ENCODE measurements at places on chromosomes 12 and 14.

- peak; percentile 98 for DNase-seq
These were observed at the start of gene RPS29 for GRCh38 chr14:49585803-49586672. RPS29 (minus strand) TSS chr14:49586380; CDS start chr14:49586346, 34 bp downstream.

DNA sequence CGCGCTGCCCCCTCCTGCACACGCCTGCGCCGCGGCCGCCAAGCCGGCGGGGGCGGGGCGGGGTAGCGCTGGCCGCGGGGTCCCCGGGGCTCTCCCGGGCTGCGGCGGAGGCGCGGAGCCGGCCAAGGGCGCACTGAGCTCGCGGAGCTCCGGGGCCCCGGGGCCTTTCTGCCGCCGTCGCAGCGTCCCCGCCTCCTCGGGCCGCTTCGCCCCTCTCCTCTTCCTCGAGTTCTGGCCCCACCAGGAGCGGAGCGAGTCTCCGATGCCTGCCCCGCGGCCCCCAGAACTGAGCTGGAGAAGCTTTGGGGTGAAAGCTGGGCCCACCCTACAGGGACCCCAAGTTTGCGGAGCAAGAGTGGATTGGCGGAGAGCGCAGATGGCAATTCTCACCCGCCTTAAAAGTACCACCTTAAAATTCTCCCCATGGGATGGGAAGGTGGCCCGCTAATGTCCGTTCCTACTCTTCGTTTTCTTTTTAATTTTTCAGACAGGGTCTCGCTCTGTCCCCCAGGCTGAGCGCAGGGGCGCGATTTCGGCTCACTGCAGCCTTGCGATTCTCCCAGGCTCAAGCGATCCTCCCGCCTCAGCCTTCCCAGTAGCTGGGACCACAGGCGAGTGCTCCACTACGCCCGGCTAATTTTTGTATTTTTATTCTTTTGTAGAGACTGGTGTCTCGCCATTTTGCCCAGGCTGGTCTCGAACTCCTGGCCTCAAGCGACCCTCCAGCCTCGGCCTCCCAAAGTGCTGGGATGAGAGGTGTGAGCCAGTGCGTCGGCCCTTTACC, 129.6 kb downstream of the NDUFA12 start:
- DNase-seq = no peak

- no peak for DNase-seq
These were observed 147.5 kb downstream of the ZFP36L1 start for GRCh38 chr14:68645371-68645770.

DNA sequence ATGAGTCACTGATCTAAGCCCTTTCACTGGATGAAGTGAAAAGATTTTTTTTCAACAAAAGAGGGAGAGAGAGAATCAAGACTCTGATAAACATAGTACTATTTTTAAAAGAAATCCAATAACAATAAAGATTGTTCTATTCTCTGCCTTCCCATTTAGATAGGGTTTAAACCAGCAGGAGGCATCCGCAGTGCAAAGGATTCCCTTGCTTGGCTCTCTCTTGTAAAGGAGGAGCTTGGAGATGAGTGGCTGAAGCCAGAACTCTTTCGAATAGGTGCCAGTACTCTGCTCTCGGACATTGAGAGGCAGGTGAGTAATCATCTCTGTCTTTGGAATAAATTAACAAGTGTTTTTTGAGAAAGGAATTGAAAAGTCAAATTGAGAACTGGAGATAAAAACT, 124.9 kb downstream of the DERA start:
- DNase-seq = no peak

DNA sequence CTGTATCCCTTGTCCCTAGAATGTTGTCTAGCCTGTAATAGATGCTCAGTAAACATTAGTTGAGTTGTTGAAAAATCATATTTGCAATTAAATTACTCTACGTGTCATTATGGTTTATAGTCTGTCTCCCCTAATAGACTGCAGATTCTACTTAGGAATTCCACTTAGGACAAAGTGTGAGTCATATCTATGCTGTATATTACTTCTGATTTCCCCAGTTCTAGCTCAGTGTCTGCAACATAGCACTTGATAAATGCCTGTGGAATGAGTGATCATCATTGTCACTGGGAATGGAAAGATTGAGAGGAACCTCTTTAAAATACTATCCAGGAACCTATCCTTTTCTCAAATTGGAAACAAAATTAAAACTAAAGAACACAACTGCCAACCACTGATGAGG, 99.3 kb downstream of the TBX5 start:
- DNase-seq = no peak

- DNase-seq = no peak
These were observed 115.5 kb downstream of the DHRS2 start for GRCh38 chr14:23751616-23752015.

DNA sequence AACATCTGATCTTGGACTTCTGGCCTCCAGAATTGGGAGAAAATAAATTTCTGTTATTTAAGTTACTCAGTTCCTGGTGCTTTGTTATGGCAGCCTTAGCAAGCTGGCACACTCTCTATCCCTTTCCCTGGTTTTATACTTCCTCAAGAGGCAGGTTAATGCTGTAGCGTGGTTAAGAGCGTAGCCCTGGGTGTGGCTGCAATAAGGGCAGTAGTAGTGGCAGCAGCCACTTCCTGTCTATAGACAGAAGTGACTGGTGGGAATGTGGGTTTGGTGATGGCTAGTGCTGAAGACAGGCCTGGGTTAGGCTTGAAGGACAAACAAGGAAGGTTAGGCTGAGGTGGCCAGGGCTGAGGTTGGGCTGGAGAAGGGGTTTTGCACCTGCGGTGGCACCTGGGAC, 3.6 kb upstream of the LGALS3 start:
- DNase-seq = no peak

DNA sequence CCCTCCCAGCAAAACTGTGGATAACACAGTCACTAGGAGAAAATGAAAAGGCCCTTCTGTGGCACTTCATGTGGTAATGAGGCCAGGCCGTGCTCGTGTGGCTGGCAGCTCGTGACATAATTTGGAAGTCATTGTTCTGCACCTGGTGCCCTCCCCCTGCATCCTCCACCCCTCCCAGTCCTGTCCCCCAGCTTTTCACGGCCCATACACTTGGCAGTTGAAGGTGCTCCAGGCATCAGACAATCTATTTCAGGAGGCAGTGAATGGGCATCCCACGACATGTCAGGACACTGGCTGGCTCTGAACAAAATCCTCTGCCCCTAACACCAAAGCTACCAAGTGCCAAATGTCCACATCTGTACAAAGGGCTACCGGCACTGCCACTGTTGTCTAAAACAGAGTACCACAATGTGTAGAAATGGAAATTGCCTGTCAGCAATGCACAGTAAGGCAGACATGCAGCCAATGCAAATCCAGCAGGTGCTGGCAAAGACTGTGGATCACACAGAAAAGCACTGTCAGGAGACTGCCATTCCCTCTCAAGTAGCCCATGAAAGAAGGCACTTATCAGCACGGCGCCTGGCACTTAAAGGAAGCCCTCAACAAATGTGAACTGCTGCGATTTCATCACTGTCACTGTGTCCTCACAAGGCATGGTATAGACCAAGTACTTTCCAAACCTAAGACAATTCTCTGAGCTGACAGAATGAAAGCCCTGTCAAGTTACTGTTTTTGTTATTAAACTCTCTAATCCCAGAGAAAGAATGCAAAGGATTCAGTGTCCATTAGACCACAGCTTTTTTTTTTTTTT, 39.1 kb downstream of the CORO1C start:
- no peak for DNase-seq

GRCh38 chr14:42111355-42111754, 504.7 kb downstream of the LRFN5 start:
- no peak for DNase-seq

DNA sequence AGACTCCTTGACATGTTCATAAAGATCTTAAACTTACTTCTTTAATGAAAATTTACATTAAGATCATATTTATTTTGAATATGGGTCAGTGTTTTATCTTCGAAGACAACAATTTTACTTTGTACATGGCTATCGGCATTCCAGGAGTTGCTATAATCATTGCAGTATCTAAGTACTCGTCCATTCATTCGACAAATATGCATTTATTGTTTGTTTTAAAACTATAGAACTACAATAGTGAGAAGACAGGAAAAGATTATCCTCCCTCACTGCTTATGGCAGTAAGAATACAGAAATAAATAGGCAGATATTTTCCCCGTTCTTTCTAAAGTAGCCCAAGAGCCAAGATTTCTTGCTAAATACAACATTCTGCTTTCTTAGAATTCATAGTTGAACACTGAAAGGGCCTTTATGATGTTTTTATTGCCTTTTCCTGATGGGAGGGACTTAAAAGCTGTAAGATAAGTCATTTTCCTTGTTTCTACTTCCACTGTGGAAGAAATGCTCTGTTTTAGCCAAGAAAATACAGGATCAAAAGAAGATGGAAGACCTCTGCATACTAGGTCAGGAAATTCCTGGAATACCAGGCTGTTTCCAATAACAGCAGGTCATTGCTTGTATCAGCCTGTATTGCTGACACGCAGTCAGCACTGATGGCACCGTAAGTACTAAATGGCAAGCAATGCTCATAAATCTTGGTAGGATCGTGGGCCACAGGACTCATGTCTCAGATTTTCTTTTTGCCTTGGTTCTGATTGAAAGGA, 521.0 kb upstream of the ATP2B1 start:
- no peak for DNase-seq

- DNase-seq = no peak
These were observed 68.6 kb downstream of the TNFAIP2 start for GRCh38 chr14:103191844-103192243.

GRCh38 chr14:102708494-102708893, 68.8 kb upstream of the TRAF3 start:
- peak; percentile 20 for DNase-seq

GRCh38 chr12:116849216-116849615, 32.0 kb downstream of the HRK start:
- DNase-seq = no peak

- DNase-seq = no peak
These were observed 88.9 kb upstream of the ESRRB start for GRCh38 chr14:76287063-76287462.

DNA sequence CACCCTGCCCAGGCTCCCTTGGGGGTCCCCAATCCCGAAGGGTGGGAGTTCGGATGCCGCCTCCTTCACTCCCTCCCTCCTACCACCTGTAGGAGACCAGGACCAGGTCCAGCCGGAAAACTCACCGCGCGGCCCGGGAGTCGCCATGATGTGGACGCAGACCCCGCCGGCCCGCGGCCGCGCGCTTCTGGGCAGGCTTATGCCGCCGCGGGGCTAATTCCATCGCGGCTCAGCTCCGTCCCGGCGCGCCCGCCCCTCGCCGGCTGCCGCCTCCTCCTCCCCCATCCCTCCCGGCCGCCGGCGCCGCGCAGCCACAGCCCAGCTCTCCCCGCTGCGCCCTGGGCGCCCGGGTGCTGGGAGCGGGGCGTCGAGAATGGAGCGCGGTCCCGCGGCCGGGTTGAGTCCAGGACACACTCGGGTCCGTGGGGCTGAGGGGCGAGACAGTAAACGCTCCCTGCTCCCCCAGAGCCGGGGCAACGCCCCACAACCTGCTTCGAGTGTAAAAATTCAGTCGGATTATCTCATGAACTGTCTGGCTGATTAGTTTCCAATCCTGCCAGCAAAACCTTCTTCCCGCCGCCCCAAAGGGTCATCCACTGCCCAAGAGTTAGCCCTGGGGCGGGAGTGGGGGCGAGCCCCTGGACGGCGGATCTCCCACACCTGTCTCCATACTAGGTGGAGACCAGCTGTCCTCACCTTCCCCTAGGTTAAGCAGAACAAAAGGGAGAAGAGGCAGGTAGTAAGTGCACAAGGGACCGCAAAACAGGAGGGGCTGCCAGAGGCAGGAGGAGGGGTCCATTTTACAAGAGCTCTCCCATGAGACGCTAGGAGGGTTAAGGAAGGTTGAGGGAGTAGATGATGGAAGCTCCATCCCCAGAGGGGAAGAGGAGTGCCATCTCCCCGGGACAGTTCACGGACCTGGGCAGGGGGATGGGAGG, at the start of gene ANO2:
ANO2 (minus strand) TSS at position 189 of the 938 bp plus-strand sequence; CDS start at position 147, 42 bp downstream.
- DNase-seq = peak; percentile 27

- no peak for DNase-seq
These were observed 15.4 kb downstream of the TMTC1 start for GRCh38 chr12:29768372-29768771.

DNA sequence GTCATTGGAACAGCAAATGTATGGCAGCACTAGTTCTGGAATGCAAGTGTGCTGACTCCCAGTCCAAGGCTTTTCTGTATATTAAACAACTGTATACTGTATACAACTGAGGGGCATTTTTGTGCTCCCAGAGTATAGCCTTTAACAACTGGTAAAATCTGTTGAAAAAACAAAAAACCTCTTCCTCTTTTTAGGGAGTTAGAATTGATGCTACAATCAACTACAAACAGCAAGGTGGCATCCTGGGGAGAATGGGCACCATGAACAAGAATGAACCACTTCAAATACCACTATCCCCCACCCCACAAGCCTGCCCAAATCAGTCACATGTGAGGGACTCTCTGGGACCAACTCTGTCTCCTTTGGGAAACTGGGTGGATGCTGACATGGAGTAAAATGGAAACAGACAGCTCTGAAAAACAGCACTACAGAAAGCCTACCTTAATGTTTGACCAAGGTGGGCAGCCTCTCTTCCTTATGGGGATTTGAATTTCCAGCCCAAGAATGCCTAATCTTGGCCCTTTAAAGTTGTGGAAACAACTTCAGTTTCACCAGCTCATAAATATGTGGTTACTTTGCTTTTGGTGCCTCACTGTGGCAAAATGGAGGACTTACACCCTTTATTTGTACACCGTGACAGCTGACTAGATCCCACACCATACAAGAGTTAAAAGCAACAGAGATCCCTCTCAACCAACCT, 7.5 kb downstream of the VTI1B start:
- no peak for DNase-seq

GRCh38 chr12:27015730-27016076, 1.5 kb upstream of the TM7SF3 start:
- DNase-seq = no peak

DNA sequence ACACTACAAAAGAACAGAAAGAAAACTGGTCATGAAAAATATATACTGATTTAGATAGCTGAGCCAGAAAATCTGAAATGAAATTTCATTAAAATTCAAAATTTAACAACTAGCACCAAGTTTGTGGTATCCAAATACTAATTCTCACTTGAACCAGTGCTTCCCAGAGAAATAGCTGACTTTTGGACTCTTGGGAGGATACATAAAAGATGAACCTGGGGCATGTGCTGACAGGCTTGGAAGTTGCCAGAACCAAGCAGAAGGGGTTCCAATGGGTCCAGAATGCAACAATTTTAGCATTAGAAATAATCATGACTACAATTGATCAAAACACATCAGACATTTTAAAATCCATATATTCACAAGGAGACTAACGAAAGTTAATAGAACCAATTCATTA, 175.0 kb downstream of the MDGA2 start:
- no peak for DNase-seq

DNA sequence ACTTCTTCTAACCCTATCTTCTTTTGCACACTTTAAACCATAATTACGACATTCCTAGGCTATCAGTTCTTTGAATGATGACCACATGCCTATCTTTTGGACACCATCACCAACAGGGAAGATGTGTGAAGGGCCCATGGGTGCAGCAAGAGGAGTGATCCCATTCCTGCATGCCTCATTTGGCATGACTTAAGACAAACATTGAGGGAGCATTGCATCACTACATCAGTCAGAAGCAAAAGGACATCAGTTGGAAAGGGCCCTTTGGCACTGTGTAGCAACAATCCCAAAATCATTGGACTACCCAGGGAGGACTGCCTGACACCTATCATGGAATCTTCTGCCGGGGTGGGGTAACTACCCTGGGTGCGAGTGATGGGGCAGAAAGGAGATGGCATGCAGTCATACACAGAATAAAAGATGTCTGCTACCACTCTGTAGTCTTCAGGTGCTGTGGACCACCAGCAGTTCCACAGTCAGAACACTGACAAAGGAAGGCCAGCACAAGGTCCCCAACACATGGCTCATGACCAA, 10.7 kb upstream of the TMBIM6 start:
- DNase-seq = no peak

- no peak for DNase-seq
These were observed 91.2 kb downstream of the WNK1 start for GRCh38 chr12:843609-844008.

All from left renal pelvis (tissue), 4 donors.